ENCODE measurements at places on chromosomes 16 and 17.

DNA sequence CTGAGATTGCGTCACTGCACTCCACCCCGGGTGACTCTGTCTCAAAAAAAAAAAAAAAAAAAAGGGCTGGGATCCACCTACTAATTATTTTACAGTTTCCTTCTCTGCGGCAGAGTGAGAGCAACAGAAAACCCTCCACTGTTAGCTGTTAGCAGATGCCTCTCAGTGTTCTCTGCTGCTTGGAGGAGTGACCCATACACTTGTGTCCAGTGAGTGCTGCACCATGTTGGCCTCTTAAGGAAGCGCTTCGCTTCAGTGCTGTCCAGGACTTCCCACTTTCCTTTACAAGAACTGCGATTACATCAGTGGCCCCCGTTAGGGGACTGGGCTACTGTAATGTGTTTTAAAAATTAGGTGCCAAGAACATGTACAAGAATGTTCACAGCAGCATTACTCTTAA is 18.4 kb upstream of the CLEC18B start:
- DNase-seq, result no peak

DNA sequence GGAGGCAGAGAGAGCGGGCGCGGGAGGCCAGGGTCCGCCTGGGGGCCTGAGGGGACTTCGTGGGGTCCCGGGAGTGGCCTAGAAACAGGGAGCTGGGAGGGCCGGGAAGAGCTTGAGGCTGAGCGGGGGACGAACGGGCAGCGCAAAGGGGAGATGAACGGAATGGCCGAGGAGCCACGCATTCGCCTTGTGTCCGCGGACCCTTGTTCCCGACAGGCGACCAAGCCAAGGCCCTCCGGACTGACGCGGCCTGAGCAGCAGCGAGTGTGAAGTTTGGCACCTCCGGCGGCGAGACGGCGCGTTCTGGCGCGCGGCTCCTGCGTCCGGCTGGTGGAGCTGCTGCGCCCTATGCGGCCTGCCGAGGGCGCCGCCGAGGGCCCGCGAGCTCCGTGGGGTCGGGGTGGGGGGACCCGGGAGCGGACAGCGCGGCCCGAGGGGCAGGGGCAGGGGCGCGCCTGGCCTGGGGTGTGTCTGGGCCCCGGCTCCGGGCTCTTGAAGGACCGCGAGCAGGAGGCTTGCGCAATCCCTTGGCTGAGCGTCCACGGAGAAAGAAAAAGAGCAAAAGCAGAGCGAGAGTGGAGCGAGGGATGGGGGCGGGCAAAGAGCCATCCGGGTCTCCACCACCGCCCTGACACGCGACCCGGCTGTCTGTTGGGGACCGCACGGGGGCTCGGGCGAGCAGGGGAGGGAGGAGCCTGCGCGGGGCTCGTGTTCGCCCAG is 1.2 kb upstream of the CBX4 start:
- DNase-seq, result no peak

DNA sequence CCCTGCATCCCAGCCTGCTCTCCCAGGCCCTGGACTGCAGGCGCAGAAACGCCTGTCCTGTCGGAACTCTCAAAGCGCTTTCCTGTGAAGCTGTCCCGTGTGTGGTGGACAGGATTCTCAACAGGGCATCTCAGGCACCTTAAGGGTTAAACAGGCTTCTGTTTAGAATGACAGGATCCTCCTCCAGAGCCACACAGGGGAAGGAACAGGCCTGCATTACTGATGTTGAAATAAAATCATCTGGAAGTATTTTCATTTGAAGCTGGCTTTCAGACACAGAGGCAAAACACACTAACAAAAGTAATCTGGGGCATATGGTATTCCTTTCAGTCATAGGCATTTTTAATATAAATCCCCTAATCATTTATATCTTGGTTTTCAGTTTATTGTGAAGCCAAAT is 7.4 kb downstream of the HS3ST3A1 start:
- DNase-seq, result no peak

- no peak for DNase-seq
Observed at GRCh38 chr17:63505341-63505740, 17.8 kb upstream of the KCNH6 start.

GRCh38 chr16:50522324-50522723 is 25.9 kb upstream of the NKD1 start:
- DNase-seq, result no peak

DNA sequence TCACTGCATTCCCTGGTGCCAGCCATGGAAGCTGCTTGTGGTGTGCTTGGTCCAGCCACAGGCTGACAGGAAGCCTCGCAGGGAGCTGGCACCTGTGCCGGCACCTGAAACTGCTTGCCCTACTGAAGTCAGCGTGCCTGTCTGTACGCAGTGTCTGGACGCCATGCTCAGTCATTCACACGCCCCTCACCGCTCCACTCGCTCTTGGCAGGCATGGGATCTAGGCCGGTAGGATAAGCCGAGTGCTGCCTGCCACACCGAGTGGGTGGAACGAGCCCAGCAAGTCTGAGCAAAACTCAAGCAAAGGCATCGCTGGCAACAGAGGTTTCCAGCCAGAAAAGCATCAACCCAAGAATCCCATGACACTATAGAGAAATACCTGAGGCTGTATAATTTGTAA is 350.6 kb downstream of the CDH11 start:
- no peak for DNase-seq

DNA sequence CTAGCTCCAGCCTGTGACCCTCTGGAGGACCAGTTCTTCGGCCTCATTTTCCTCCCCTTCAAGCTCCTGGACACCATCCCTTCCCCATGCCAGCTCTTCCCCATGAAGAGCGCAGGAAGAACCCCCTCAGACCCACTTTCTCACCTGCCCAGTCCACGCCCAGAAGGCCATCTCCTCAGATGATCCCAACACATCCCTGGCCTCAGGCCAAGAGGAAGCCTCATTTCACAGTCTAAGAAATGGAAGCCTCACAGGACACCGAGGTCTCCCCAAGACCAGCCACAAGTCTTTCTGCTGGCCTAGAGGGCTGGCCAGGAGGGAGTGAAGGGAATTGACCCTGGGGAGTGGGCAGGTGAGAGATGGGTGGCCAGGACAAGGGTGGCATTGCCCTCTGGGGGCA is 8.0 kb downstream of the SPATA32 start:
- no peak for DNase-seq

DNA sequence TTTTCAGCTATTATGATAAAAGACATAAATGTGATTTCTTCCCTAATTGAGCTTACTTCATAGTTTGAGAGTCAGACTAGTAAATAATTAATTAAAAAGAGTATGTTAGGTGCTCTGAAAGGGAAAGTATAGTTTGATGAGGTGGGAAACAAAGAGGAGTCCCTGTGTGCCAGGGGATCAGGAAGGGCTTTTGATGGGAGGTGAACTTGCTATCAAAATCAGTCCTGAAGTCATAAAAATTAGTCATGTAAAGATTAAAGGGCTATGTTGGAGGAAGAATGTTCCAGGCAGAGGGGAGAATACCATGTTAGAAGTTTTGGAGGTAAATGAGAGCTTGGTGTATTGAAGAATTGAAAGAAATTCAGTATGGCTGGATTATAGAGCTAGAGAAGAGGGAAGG is 31.0 kb downstream of the NFAT5 start:
- no peak for DNase-seq

DNA sequence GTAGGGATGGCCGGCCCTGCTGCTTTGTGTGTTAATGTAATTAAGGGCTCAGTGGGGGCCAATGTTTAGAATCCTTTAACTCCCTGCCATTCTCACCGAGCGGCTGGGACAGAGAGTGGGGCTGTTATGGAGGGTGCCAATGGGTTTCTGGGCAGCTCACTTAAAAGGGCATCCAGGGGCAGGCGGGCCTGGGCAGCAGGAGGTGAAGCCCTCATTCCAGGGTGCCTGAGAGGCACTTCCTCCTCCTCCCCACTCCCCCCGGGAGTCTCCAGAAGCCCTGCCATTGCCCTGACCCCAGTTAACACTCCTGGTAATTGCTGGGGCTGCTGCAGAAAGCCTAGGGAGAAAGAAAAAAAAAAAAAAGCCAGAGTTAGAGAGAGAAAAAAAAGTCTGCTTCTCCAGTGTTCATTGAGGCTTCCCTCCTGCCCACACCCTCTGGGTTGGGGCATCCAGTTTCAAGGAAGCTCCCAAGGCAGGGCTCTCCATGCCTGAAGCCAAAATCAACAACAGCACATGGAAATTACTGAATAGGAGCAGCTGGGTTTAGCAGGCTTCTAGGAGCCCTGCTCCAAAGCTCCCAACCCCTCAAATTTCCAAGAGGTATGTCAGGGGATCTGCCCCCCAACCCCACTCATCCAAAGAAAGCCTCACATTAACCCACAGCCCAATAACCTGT is 28.0 kb downstream of the CUEDC1 start:
- no peak for DNase-seq

DNA sequence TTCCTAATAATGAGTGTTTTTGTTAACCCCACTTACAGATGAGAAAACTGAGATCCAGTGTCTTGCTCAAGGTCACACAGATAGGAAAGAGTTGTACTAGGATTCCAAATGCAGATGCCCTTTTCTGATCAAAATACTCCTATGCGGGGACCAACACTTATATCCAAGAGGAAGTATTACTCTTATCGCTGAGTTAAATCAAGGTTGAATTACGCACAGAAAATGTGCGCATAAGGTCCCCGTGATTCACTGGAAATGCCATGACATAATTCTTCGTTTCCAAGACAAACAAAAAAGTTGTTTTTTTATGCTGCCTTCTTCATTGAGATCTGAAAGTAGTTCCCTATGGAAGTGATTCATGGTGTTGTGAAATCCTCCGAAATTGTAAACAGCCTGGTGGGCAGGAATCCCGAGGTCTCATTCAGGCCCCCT is 463.8 kb upstream of the HSBP1 start:
- DNase-seq, result no peak

DNA sequence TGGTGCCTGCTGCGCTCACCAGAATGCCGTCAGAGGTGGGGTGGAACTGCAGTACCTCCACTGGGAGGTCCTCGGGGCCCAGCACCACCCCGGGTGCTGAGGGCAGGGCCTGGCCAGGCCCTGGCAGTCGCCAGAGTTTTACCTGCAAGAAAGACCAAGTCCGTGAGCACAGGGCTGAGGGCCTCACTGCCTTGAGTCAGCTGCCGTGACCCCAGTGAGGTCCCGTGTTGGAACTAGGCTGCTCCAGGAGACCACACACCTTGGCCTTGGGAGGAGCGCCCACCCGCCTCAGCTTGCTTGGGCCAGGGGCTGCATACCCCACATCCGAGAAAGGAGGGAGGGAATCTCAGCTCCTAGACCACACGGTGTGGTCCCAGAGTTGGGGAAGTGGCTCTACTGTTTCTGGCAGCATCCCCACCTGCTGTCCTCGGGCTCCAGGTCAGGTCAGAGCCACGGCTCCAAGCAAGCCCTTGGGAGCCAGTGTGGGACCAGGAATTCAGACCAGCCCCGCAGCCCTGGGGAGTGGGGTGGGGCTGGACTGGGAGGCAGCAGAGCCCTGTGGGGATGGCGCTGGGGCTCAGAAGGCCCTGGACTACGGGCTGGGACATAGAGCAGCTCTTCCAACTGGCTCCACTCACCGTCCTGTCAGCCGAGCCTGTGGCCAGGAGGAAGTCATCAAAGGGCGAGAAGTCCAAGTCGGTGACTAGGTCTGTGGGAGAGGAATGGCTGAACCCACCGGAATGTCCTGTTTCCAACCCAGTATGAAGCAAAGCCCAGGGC is 8.7 kb downstream of the CORO7 start:
- DNase-seq, result no peak

DNA sequence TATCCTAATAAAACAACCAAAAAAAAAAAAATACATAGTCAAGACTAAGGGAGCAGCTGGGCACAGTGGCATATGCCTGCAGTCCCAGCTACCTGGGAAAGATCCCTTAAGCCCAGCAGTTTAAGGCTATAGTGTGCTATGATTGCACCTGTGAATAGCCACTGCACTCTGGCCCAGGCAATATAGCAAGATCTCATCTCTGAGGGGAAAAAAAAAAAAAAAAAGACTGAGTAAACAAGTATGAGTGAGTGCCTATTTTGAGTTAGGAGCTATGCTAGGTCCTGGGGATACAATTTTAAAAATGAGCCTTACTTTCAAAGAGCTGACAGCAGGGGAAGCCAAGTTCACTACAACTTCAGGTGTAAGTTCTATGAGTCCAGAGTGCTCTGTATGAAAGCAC is 55.4 kb downstream of the GRB2 start:
- no peak for DNase-seq

- no peak for DNase-seq
Observed at GRCh38 chr17:70871180-70871818, 702.0 kb downstream of the KCNJ2 start.

DNA sequence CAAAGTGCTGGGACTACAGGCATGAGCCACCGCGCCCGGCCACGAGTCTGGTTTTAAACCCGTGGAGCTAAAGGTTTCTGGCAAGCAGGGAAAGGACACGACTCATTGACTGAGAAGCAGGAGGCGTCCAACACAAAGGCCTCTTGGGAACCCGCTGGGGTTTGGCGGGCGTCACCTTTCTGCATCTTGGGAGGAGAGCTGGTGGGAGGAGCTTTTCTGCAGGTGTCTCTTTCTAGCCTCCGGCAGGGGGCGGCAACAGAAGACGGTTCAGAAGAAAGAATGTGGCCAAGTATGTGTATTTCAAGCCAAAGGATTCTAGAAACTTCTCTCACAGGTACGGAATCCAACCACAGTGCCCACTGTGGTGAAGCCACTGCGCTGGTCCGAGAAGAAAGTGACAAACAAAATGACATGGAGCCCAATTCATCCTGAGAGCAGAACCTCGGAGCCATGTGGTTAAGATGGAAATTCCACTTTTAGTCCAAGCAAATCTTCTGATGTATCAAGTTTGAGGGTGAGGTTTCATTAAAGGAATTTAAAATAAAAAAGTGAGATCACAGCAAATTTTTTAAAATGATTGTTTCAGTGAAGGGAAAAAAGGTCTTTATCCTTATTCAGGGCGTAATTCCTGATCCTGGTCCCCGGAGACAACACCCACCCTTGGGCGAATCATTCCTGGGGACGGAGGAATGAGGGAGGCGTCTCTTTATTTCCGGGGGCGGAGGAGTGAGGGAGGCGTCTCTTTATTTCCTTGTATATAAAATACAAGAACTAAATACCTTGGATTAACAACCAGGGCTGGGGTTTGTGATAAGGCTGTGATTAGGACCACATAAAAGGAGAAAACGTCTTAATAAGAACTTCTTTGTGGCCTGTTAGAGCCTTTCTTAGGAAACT is 97.6 kb downstream of the MRM3 start:
- DNase-seq, result peak; percentile 74

- DNase-seq, result no peak
Observed at GRCh38 chr16:88516601-88517061, 53.6 kb upstream of the ZC3H18 start.

- no peak for DNase-seq
Observed at GRCh38 chr17:15973016-15973415, 26.5 kb downstream of the ZSWIM7 start.

- DNase-seq, result peak; percentile 39
Observed at GRCh38 chr17:30323895-30324319, 9.9 kb downstream of the TMIGD1 start.

- DNase-seq, result no peak
Observed at GRCh38 chr17:49571283-49571682, 4.4 kb upstream of the NXPH3 start.

- peak; percentile 10 for DNase-seq
Observed at GRCh38 chr17:63550817-63551639, 751 bp downstream of the DCAF7 start.

GRCh38 chr16:6096931-6097670 is 999.5 kb upstream of the EEF2KMT start:
- no peak for DNase-seq

DNA sequence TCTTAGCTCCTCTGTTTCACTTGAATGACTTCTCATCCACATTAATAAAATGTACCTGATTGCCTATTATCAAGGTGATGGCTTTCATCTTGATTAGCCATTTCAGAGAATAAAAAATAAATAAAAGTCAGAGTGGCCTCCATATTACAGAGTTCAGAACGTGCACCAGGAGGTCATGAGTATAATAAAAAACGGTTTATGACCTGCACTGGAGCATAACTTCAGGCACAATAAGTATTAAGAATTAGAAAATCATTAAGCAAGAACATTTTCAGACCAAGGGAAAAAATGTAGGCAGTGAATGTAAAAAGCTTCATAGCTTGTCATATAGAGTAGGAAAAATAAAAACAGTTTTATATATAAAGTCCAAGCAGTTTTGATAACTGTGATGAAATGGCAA is 11.4 kb downstream of the METTL9 start:
- no peak for DNase-seq
